ENCODE measurements at places on chromosomes 7 and 10.

DNA sequence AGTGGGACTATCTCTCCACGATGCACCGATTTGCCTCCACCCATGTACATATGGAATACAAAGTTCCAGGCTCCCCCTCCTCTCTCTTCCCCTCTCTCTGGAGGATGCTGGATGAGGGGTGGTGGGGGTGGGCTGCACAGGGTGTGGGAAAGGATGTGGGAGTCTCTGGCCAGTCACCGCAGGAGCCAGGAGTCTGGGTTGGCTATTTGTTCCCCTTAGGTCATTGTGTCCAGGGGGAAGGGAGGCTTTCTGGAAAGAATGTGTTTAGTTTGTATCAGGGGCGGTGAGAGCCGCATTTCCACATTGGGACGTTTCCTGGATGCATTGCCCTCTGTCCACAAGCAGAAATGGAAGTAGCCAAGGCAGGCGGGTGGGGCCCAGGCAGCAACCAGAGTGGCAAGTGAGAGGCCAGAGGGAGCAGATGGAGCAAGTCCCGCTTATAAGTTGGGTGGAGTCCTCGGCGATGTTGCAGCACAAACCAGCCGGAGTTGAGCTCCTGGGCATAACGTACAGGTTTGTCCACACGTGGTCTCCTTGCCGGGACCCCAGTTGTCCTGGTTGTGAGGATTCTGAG is 63.3 kb downstream of the ZNF777 start:
- DNase-seq: no peak

DNA sequence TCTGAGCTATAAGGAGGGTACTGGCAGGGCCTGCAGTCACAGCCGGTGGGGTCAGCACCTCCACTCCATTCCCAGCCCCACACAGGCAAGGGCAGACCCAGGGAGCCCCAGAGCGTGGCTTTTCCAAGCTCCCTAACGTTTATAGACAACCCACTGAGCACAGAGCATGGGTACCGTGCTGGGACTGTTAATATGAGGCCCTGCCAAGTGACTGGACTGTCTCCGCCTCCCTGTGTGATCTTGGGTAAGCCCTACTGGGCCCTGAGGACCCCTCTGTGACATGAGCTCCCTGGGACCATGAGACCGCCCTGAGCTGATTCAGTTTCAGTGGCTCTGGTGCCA is 12.4 kb downstream of the TTYH3 start:
- no peak for DNase-seq

- DNase-seq: peak; percentile 18
Measured at GRCh38 chr7:143214789-143215679, 6.8 kb upstream of the TAS2R40 start.

GRCh38 chr7:53518319-53518718 is 482.9 kb downstream of the POM121L12 start:
- DNase-seq: no peak

DNA sequence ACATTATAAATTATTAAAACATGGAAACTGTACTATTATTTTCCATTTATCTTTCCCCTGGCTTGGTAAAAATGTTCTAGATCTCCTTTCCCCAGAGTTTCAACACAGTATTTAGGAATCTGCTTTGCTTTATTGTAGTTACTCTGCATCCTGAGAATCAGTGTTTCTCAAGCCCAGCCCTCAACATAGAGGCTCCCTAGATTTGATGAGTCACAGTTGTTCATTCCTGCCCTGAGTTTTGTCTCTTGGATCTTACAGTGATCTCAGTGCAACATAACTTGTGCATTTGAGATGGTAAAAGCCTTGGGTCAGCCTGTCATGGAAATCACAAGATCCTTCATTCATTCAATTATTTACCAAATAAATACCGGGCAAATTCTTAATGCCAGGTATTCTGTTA is 63.0 kb downstream of the VAX1 start:
- DNase-seq: no peak

- DNase-seq: no peak
Measured at GRCh38 chr7:44077061-44077460, 5.3 kb downstream of the POLM start.

GRCh38 chr7:155869784-155870076 is 57.5 kb upstream of the SHH start:
- DNase-seq: no peak

GRCh38 chr7:96187735-96188134 is 134.2 kb downstream of the SLC25A13 start:
- DNase-seq: no peak

GRCh38 chr10:49207113-49207512 is 18.9 kb upstream of the TMEM273 start:
- DNase-seq: no peak

- DNase-seq: no peak
Measured at GRCh38 chr10:71864911-71865361, 13.9 kb upstream of the PSAP start.

- no peak for DNase-seq
Measured at GRCh38 chr7:141158561-141158960, 84.7 kb downstream of the TMEM178B start.

GRCh38 chr10:90227786-90228185 is 526.4 kb downstream of the KIF20B start:
- DNase-seq: no peak

- no peak for DNase-seq
Measured at GRCh38 chr10:17984056-17984455, 32.3 kb downstream of the SLC39A12 start.

- no peak for DNase-seq
Measured at GRCh38 chr7:113633073-113633472, 285.7 kb downstream of the PPP1R3A start.

DNA sequence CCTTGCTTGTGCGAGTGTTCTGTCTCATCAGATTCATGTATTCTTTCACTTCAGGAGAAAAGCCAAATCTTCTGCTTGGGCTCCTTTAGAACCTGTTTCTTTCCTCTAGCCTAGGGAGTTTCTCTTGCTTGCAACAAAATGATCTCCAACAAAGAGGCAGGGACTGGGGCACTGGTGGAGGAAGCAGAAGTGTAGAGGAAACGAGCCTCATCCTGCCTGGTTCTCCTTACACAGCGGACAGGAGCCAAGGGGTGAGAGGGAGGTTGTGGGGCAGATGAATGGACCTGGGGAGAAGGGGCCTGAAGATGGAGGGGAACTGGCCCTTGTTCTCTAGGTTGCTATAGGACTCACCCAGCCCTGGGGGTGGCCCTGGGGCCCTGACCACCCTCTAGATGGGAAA is 141.1 kb downstream of the PKD1L1 start:
- no peak for DNase-seq

GRCh38 chr10:25615926-25616325 is 318.1 kb upstream of the MYO3A start:
- no peak for DNase-seq

DNA sequence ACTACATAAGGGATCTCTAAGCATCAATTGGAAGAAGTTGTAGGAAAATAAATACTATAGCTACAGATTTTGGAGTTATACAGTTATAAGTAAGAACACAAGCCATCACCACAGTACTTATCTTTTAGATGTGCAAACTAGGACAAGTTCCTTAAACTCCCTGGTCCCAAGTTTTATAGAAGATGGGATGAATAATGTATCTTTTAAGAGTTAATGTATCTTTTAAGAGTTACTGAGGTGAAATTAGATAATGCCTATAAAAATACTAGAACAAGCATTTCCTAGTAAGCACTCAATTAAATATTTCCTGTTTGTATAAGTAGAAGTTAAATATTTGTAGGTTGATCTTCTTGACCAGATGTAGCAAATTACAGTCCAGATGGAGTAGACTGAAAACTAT is 56.8 kb downstream of the SEMA3A start:
- no peak for DNase-seq

- no peak for DNase-seq
Measured at GRCh38 chr10:70984986-70985722, 96.8 kb upstream of the PCBD1 start.

DNA sequence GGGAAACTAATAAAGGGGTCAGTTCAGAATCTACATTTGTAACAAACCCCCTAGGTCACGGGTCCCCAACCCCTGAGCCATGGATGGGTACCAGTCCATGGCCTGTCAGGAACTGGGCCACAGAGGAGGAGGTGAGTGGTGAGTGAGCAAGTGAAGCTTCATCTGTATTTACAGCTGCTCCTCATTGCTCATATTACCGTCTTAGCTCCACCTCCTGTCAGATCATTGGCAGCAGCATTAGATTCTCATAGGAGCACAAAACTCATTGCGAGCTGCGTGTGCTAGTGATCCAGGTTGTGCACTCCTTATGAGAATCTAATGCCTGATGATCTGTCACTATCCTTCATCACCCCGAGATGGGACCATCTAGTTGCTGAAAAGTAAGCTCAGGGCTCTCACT is 88.4 kb upstream of the MPP7 start:
- no peak for DNase-seq

Data from activated CD8-positive, alpha-beta memory T cell treated with anti-CD3 and anti-CD28 coated beads for 1 hour (primary cell).